ENCODE measurements at places on chromosomes 11 and 22.

DNA sequence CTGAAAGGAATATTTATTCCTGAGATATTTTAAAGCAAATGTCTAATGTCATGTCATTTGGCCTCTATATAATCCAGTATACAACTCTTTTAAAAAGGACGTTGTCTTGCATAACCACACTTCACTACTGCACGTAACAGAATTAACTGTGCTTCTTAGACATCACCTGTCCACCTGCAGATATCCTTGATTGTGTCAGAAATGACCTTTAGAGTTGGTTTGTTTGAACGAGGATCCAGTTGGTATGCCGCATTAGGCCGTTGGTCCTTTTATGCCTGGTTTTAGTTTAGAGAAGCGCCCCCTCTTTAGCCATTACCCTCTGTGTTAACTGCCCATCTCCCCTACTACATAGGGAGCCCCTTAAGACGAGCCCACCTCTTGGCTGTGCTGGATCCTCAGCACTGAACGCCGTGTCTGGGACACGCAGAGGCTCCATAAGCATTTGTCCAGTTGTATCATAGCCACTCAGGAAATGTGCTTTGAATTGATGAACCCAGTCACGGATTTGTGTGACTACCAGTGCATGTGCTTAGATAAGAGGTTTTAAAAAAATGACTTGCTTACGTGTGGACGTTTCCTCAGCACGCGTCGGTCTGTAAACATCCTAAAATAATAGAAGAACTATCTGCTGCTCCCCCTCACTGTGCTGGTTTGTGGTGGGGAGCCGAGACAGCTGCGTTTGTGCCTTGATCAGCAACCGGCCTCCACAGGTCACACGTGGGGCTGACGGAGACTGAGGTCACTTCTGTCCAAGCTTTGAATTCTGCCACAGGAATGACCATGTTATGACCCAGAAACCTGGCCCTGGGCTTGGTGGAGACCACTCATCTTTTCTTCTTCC lies 4.0 kb downstream of the MICAL2 start:
- DNase-seq, result no peak

DNA sequence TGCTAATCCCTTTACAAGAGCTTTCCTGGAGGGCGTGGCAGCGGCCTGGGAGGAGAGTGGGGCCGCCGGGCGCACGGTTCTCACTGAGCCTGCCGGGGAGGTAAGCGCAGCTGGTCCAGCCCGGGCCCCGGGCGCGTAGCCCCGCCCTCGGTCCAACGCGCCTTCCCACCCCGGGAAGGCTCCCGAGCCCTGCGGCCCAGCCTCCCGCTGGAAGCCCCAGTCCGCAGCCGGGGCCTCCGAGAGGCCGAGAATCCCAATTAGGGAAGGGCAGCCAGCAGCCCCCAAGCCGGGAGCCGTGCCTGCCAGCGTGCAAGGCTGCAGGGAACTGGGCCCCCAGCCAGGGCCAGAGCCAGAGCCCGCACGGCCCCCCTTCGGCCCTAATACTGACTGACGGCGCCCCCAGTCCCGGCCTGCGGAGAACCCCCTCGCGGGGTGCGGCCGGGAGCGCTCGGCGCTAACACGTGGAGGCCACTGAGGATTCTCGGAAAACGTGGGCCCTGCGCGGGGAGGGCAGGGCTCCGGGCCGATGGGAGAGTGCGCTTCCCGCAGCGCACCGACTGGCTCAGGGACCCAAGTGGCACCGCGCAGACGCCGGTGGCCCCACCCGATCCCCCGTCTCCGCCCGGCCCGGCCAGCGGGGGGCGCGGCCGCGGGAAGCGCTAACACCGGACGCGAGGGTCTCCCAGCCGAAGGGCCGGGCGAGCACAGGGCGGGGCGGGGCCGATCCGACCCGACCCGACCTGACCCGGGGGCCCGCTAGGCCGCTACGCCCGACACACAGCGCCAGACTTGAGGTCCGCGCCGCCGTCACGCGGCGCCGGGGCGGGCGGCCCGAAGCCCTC lies 5.7 kb downstream of the ZFTA start:
- no peak for DNase-seq

- DNase-seq, result no peak
These were observed 5.2 kb downstream of the C11orf52 start for GRCh38 chr11:111923951-111924350.

- DNase-seq, result no peak
These were observed 96.9 kb downstream of the PDE2A start for GRCh38 chr11:72577271-72577721.

DNA sequence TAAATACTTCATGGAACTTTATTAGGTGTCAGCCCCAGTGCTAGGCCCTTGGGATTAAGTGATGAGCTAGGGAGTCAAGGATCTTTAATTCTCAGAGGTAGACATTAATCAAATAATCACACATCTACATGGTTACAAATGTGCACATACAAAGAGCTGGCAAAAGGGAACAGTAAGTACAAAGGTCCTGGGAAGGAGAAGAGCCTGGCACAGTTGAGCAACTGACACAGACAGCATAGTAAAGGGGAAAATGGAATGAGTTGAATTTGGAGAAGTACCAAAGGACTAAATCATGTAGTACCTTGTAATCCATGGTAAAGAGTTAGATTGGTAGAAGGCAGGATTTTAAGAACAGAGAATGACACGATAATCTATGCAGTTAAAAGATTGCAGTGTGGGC lies 116.3 kb downstream of the APIP start:
- DNase-seq, result no peak

DNA sequence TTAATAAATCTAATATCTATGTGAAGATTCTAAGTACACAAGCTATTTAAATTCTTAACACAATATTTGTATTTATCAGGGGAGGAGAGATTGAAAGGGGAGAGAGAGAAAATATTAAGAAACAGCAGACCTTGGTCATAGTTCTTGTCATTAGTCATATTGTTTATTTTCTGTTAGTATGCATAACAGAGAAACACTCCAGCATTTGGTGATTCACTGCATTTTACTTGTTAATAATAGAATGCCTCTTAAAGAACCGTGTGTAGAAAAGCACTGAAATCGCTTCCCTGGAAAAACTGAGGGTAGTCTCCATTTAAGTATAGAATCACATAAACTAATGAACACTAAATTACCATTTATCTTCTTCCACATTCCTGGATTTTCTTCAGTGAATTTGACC lies 122.7 kb upstream of the TRPC6 start:
- no peak for DNase-seq

GRCh38 chr22:48167238-48167637 lies 1404.8 kb downstream of the TBC1D22A start:
- no peak for DNase-seq

DNA sequence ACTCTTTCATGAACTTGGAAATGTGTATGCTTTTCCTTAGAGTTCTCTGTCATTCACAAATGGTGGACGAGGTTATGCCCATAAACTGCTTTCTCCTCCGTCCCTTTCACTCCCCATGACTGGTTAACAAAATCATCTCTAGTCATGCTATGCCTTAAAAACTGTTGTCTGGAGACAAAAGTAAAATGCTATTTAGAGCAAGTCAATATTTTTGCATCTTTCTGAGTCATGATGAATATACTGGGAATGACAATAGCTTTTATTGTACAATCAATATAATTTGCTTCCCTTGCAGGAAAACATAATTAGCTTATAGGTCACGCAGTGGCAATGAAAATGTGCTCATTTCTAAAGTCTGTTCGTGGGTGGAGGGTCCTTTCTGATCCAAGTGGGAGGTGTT lies 216.7 kb upstream of the SORL1-AS1 start:
- no peak for DNase-seq

GRCh38 chr11:33248416-33248971 lies 8.7 kb upstream of the HIPK3 start:
- no peak for DNase-seq

DNA sequence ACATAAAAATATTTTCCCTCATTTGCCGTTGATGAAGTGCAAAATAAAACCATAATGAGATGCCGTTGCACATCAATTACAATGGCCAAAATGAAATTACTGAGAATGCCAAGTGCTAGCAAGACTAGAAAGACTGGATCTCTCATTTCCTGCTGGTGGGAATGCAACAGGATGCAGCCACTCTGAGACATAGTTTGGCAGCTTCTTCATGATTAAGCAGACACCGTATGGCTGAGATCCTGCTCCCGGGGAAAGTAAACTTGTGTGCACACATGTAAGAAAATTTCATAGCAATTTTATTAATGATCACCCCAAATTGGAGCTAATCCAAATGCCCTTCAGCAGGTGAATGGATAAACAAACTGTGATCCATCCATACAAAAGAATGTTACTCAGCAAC lies 1013.2 kb downstream of the TBC1D22A start:
- DNase-seq, result no peak

DNA sequence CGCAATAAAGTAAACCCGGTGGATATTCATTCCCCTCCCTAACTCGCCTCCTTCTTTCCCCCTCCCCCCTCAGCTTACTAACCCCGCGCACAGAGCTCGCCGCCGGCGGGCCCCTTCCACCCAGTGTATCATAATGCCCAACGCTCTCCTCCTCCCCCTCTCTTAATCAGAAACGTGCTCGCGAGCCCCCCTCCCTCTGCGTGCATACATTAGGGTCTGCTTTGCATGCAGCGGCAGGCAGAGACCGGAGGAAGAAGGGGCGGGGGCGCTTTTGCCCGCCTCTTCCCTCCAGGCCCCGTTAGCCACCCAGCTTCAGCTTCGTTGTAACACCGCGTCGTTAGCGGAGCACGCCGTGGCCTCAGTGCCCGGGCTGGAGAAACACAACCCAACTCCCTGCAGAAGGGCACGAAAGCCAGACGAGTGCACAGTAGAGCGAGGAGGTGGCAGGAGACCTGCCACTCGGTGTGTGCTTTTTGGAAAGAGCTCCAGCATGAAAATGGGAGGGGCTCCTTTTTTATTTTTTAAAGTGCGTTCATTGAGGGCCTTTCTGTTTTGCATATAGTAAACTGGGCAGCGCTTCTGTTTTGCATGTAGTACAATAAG lies 901 bp upstream of the KMT2A start:
- peak; percentile 49 for DNase-seq

- DNase-seq, result no peak
These were observed 15.5 kb downstream of the CLTCL1 start for GRCh38 chr22:19275919-19276600.

DNA sequence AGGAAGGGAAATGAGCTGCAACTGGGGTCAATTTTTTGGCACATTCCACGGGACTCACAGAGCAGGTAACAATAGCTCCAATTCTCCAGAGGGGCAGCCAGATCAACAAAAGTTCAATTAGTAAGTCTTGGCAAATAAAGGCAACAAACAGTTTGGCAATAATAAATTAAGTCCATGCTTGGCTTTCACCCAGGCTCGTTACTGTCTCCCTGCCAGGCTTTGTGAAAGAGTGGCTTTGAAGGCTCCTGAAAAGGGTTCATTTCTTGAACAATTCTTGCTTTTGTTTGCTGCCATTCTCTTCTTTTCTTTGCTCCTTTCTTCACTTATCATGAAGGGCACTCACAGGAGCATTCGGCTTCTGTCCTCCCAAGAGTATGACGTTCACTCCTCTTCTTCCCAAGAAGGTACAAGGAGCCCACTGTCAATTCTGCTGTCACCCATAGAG lies 123.3 kb downstream of the APIP start:
- no peak for DNase-seq

GRCh38 chr11:27514076-27514475 lies 7.5 kb upstream of the LIN7C start:
- DNase-seq, result no peak

- no peak for DNase-seq
These were observed 122.5 kb upstream of the ZC3H12C start for GRCh38 chr11:109970516-109971183.

- no peak for DNase-seq
These were observed 11.6 kb upstream of the CADM1 start for GRCh38 chr11:115515647-115516395.

DNA sequence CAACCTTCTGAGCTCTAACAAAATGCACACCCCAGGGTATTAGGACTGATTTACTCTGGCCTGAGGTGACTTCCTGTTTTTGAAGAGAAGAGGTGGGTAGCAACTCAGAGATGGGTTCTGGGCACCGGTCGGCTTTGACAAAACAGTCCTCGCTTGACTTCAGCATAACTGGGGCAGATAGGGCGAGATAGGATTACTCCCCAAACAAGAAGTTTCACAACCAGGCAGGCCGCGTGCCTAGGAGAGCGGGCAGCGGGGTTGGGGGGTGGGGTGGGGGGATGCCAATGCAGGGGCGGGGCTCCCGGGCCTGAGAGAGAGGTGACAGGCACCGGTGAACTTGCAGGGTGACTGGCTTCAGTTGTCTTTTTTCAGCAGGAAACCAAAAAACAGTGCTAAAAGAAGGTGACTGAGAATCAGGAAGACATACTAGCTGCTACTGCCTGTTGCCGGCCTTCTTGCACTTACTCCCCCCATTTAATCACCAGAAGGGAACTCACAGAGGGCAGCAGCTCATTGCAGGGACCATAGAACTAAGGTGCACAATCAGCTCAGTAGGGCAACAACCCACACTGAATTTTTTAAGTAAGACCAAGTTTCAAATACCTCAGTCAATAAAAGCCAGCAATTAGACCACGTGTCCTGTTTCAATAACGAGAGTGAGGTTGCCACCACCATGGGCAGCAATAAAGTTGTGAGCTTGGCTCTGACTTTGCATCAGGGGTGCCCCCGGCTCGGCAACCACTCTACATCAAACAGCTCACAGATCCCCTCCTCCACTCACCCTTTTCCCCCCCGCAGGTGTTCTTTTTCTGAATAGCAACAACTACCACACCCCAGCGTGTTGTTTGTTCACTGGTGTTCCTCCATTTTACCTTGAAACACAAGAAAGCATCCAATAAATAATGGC lies 37.2 kb upstream of the ETS1 start:
- peak; percentile 70 for DNase-seq

DNA sequence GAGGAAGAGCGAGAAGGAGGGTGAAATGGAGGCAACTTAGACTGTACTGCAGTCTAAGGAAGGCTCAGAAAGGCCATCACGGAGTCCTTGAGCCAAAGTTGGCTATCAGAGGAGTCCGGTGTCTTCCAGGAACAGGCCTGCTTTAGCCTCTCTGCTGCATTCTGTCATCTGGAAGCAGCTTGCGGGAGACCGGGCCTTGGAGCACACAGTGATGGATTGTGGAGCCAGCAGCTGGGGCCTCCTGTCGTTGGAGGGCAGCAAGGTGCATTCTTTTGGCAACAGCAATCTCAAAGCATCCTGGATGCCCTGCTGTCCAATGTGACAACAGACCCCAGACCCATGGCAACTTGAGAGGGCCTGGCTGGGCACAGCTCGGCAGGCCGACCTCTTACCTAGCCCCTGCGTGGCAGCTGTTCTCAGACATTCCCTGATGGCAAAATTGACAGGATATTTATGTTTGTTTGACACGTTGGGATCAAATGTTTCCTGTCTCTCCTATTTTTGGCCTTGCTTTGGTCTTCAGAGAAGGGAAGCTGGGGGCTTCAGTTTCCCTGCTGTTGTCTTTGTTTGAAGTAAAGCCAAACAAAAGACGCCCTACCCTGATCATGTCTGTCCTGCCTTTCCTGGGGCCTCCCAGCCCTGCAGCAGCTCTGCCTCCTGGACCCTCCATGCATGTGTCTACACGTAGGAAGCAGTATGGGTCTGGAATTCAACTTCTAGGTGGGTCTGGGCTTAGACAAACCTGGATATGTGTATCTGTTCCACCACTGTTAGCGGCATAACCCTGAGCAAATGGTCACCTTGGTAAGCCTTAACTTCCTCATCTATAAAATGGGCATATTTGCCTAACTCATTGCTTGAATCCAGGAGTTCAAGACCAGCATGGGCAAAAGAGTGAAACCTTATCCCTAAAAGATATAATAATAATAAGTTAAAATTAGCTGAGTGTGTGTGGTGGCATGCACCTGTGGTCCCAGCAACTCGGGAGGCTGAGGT lies 43.9 kb upstream of the LMO2 start:
- no peak for DNase-seq
